Upper lobe of right lung (tissue), 1 donor: ENCODE measurements at places on chromosomes 6 and 20. TPM values are rescaled to one million over a fixed set of nuclear protein-coding genes. Genes with fewer than 3 reads are reported as not detected.
A peak's percentile ranks its signal among the peaks of the same experiment; 100 is the strongest.

FERMT1 gene
- total RNA-seq, result 2.4 TPM

PRR18 gene
- total RNA-seq, result not detected

GRCh38 chr6:133099573-133099972, 141.6 kb upstream of the EYA4 start:
- no peak for DNase-seq
- H3K36me3 ChIP-seq, result no peaks in the 10 kb centered on the region
- no peak overlapping the region for H3K27ac ChIP-seq
- H3K4me1 ChIP-seq, result no peaks in the 10 kb centered on the region
- no peaks in the 10 kb centered on the region for H3K27me3 ChIP-seq

GRCh38 chr20:12156252-12156651, 238.6 kb downstream of the BTBD3 start:
- no peaks in the 10 kb centered on the region for H3K27me3 ChIP-seq
- H3K36me3 ChIP-seq, result no peaks in the 10 kb centered on the region
- H3K27ac ChIP-seq, result no peak overlapping the region

- H3K4me1 ChIP-seq, result no peaks in the 10 kb centered on the region
- no peak overlapping the region for H3K27ac ChIP-seq
- DNase-seq, result no peak
- H3K27me3 ChIP-seq, result no peaks in the 10 kb centered on the region
Measured at GRCh38 chr6:53503060-53503459, 41.8 kb downstream of the GCLC start.

GRCh38 chr6:151092591-151092990, 147.2 kb upstream of the AKAP12 start:
- no peak overlapping the region for H3K4me3 ChIP-seq
- DNase-seq, result no peak
- no peaks in the 10 kb centered on the region for H3K27me3 ChIP-seq
- H3K36me3 ChIP-seq, result peaks cover 5% of the 10 kb centered on the region

GRCh38 chr6:15331629-15332251, 85.9 kb downstream of the JARID2 start:
- H3K4me1 ChIP-seq, result peaks cover 36% of the 10 kb centered on the region
- no peak overlapping the region for H3K4me3 ChIP-seq
- no peak overlapping the region for H3K27ac ChIP-seq
- no peaks in the 10 kb centered on the region for H3K27me3 ChIP-seq
- H3K36me3 ChIP-seq, result no peaks in the 10 kb centered on the region
- DNase-seq, result no peak

PPP1R14C gene
- 10.0 TPM for total RNA-seq

DNA sequence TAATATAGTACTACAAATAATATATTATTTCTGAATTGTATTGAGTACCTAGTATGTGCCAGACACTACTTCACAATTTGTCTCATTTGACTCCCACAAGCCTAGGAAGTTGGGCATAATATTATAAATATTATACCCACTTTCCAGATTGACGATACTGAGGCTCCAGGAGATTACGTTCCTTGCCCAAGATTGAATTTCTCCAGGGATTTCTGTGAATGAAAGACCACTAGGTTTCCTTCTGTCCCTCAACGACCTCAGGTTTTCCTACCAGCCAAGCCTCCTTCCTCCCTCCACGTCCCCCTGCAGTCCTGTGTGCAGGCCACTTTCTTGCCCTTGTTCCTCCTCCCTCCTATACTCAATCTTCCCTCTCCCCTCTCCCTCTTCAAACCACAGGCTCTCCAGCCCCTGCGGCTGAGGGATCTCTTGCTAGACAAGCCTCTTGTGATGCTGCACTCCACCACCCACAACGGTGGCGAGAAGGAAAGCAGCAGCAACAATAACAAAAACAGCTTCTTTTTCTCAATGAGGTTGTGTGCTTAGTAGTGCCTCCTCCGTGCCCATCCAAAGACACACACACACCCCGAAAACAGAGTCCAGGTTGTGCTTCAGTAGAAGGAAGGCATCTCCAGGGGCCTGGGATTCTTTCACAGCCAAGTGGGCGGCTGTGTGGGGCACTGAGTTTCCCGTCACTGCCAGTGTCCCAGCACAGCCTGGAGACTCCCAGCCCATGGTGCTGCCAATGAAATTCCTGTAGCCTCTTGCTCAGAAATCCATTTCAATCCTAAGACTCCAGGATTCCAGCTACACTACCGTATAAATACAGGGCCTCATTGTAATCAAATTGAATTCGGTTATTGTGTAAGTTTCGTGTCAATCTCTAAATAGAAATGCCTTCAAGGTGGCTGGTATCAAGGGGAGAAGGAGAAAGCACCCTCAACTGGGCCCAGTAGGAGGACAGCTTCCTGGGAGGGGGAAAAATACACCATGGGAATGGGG, 94.4 kb downstream of the NCR2 start:
- no peak overlapping the region for H3K27ac ChIP-seq
- no peak for DNase-seq
- no peak overlapping the region for H3K4me3 ChIP-seq
- H3K36me3 ChIP-seq, result no peaks in the 10 kb centered on the region
- peaks cover 24% of the 10 kb centered on the region for H3K4me1 ChIP-seq

DNA sequence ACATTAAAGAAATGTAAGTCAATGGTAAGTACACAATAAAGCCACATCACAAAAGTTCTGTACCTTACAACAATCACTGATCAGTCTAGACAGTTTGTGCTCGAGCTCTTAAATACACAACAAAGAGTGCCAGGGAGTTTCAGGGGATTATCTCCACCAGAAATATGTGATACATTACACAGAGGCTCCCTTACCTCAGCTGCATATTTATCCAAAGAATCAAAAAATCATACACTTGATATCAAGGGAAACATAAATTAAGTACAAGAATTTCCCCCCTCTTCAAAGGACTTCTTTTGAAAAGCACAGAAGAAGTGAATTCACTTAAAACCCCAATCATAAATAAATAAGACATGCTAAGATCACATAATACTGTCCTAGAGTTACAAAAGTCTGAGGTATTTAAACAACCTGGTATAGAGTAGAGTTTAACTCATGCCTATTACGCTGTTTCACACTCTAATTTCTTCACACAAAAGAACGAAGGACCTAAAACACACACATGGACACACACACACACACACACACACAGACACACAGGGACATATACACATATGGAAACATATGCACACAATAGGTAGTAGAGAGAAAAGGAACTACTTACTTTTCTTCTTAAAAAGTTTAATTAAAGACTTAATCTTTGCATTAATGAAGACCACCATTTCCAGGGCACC, 528 bp downstream of the NHSL1 start:
- DNase-seq, result no peak
- no peaks in the 10 kb centered on the region for H3K27me3 ChIP-seq
- peaks cover 10% of the 10 kb centered on the region for H3K4me1 ChIP-seq
- H3K36me3 ChIP-seq, result no peaks in the 10 kb centered on the region
- no peak overlapping the region for H3K4me3 ChIP-seq

PLN gene
- 5.8 TPM for total RNA-seq

DNA sequence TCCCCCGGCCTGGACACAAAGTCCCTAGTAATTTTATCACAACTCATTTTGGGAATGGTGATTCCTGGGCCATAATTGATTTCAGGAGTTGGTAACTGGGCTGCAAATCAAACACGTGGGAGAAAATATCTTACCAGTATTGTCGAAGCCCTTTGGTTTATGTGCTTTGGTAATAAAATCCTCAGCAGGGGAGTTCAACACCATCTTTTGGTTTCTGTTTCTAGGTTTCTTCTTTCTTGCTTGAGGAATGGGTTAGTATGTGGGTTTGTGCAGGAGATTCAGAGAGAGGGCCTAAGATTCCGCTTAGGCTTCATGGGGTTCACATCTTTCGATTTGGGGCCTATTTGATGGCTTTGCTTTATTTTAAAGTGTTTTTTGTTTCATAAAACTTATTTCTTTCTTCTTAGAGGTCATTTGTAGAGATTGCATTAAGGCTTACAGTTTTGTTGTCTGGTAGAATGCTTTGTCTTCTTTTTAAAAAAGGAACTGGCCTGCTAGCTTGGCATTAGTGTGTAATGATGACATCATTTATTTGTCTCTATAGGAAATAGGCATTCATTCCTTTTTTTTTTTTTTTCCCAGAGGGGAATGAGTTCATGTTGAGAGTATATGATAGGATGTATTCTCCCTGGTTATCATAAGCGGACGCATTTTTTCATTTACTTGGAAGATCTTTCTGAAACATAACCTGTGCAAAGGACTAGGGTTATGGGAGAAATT, 45.8 kb downstream of the CYP24A1 start:
- no peak for DNase-seq
- no peaks in the 10 kb centered on the region for H3K27me3 ChIP-seq
- H3K36me3 ChIP-seq, result no peaks in the 10 kb centered on the region
- no peak overlapping the region for H3K27ac ChIP-seq

- no peaks in the 10 kb centered on the region for H3K4me1 ChIP-seq
- H3K36me3 ChIP-seq, result no peaks in the 10 kb centered on the region
- H3K4me3 ChIP-seq, result no peak overlapping the region
- no peak overlapping the region for H3K27ac ChIP-seq
Measured at GRCh38 chr6:26491604-26492003, 8.5 kb upstream of the BTN1A1 start.

GRCh38 chr6:105453968-105454367, 51.1 kb upstream of the PREP start:
- H3K36me3 ChIP-seq, result no peaks in the 10 kb centered on the region
- H3K27me3 ChIP-seq, result no peaks in the 10 kb centered on the region
- no peak for DNase-seq
- H3K4me1 ChIP-seq, result no peaks in the 10 kb centered on the region
- no peak overlapping the region for H3K4me3 ChIP-seq
- H3K27ac ChIP-seq, result no peak overlapping the region

DNA sequence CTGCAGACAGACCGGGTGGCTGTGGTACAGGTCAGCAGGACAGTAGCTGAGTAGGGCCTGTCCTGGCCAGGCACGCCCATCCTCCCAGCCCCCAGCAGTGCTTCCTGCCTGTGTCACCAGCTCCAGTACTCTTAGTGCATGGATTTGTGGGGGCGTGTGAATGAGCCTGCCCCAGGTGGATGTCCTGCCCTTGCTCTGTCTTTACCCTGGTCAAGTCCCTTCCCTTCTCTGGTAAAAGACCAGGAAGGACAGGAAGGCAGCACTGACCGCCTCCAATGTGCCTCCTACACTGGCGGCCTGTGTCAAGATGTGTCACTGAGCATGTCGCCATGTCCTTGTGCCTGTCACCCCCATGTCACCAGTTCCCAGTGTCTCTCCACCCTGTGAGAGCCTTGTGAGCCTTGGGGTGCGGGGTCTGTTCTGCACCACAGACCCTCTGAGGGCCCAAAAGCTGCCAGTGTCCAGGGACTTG, 11.9 kb downstream of the TEAD3 start:
- peaks cover 33% of the 10 kb centered on the region for H3K4me1 ChIP-seq
- no peak overlapping the region for H3K4me3 ChIP-seq
- H3K36me3 ChIP-seq, result no peaks in the 10 kb centered on the region

- no peak overlapping the region for H3K4me3 ChIP-seq
- no peak for DNase-seq
- peaks cover 25% of the 10 kb centered on the region for H3K27me3 ChIP-seq
- H3K36me3 ChIP-seq, result no peaks in the 10 kb centered on the region
Measured at GRCh38 chr20:57034001-57034400, 232.4 kb downstream of the BMP7 start.

- no peak overlapping the region for H3K4me3 ChIP-seq
- no peak for DNase-seq
- H3K4me1 ChIP-seq, result no peaks in the 10 kb centered on the region
- H3K27ac ChIP-seq, result no peak overlapping the region
- no peaks in the 10 kb centered on the region for H3K36me3 ChIP-seq
Measured at GRCh38 chr20:4573564-4574355, 147.9 kb upstream of the PRND start.

TRIM15 gene
- not detected for total RNA-seq

DNA sequence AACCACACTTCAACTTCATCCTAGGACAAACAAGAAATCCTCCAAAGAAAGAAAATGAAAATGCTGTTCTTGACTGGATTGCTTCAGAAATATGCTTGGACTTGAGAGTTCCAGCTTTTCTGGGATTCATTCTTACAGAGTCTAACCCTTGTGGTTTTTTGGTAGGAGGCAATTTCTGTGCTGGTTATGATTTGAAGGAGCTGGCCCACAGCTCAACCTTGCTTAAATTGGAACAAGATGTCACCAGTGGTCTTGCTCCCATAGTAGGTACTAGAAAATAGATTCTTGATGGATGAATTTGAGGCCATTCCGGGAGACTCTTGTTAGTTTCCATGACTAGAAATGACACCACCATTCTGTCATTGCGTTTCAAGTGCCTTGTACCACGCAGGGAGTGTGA, 54.3 kb upstream of the BMP6 start:
- DNase-seq, result no peak
- H3K36me3 ChIP-seq, result no peaks in the 10 kb centered on the region
- peaks cover 8% of the 10 kb centered on the region for H3K4me1 ChIP-seq
- no peaks in the 10 kb centered on the region for H3K27me3 ChIP-seq

DNA sequence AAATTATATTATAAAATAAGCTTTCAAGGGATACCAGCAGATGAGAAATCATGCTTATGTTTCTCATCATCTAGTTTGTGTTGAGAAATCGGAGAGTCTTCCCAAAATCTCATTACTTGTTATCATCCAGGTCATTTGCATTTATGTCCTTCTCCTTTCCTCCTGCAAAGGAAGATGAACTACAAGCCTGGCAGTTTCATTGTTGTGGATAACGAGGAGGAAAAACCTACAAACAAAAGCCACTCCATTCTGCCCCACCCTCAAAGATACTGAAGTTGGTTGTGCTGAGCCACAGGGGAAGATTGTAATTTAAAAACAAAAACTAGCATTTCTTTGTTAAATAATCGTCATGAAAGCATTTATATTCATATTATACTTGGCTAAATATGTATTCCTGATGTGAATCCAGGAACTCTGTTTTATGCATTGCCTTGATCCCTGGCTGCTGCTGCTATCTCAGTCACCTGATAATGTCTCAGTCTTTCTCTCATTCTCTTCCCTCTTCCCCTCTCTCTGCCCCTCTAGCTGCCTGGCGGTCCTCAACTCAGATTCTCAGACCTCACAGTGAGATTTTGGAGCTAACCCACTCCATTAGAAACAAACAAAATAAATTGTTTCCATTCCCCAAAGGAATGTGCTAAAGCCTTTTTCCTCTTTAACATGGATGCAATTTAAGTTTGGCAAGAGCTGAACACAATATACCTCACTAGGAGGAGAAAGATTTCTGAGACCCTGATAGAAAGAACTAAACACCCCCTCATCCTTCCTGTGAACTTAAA, 185.3 kb downstream of the ADAT2 start:
- no peak for DNase-seq
- no peaks in the 10 kb centered on the region for H3K27me3 ChIP-seq
- H3K36me3 ChIP-seq, result no peaks in the 10 kb centered on the region

GRCh38 chr6:158548418-158549161, 11.3 kb upstream of the TMEM181 start:
- DNase-seq, result peak; percentile 41
- no peaks in the 10 kb centered on the region for H3K27me3 ChIP-seq

DNA sequence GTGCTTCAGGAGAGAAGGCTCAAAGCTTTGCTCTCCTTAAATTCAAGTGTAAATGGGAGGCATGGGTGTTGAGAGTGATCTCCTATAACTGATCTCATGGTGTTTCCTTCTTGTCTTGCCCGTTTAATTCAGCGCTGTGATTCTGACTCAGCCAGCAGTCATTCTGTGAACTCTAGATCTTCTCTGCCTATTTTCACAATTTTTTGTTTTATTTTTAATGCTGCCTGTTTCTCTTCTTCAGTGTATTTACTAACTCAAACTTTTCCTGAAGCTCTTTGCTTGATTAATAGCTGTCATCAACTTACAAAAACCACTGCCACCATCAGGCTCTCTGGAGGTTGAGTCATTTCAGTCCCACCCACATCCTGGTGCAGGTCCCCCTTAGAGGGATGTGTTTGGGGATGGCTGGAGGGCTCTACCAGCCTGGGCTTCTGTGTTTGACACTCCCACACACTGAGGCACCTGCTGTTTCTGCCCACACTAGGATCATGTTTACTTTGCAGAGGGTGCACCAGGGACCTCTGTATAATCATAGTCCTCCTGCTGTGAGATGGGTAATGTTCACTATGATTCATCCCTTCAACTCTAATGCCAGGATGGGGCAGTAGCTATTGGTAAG, 94.0 kb downstream of the SHLD1 start:
- DNase-seq, result no peak
- H3K4me1 ChIP-seq, result no peaks in the 10 kb centered on the region
- no peaks in the 10 kb centered on the region for H3K27me3 ChIP-seq
- no peak overlapping the region for H3K27ac ChIP-seq

NTSR1 gene
- 0.09 TPM for total RNA-seq
